Epithelial cell of proximal tubule (primary cell): ENCODE measurements at places on chromosomes 13 and 19. TPM values are rescaled to one million over a fixed set of nuclear protein-coding genes. Genes with fewer than 3 reads are reported as not detected.

The ZNF229 gene
- total RNA-seq: 3.1 and 4.8 TPM in 2 replicates

The FAM83E gene
- total RNA-seq: 0.14 and 0.40 TPM in 2 replicates

The LILRA1 gene
- not detected in 2 replicates for total RNA-seq

The KLK15 gene
- not detected in 2 replicates for total RNA-seq
